ENCODE measurements at places on chromosomes 1 and 21. TPM values are rescaled to one million over a fixed set of nuclear protein-coding genes. Genes with fewer than 3 reads are reported as not detected.

DNA sequence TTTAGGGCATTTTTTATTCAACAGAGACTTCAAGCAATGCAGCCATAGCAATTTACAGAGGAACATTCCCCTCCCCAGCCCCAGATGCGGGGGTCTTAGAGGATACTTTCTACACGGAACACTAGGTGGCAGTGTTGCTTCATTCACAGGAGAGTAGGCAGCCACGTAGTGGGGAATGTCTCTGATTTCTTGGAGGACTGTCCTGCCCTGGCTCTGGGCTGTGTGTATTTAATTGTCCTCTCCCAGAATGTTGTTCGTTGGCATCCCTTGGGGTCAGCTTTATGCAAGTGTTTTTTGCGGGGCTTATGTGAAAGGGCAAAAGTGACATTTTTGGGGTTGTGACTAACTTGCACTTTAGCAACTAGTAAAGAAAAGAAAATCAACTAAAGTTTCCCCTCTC, 96.9 kb downstream of the PAPPA2 start:
- no peaks in the 10 kb centered on the region for H3K36me3 ChIP-seq
- H3K4me1 ChIP-seq = no peaks in the 10 kb centered on the region
- no peak overlapping the region for H3K27ac ChIP-seq
- no peak for DNase-seq
- H3K27me3 ChIP-seq = no peaks in the 10 kb centered on the region
- no peak overlapping the region for H3K4me3 ChIP-seq

DNA sequence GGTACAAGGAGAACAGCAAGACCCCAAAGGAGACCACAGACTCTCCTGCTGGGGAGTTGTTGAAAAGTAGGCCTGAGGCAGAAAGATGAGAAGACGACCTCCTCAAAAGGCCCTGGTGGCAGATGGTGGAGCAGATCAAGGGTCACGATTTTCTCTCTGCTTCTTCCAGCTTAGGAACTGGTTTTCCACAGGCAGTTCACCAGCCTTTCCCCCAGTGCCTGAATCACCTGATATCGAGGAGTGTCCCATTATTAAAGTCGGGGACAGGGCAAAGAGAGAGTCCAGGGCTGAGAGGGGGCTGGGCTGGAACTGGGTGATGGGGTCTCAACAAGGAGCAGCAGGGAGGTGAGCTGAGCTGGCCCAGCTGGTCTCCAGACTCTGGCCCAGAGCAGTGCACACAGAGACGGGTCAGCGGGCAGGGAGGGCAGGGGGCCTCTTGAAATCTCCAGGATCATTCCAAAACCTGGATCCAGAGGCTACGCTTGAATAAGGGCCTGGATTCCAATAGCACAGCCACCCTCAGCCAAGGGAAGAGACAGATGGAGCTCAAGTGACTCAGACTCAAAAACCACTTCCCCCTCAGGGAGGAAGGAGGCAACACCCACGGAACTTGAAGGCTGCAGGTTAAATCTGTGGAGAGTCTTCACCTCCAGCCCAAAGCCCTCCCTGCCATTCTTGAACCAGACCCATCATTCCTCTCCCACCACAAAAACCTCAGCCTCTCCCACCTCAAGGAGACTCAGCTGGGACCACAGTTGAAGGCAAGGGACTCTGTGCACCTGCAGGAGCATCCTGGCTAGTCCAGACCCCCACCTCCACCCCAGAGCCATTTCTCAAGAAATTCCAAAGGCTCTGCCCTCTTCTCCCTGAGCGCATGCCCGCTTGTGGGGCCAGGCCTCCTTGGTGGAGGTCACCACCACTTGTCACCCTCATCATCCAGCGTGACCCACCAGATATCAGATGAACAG, at the start of gene S100A5:
Gene S100A5 (minus strand): TSS at position 541 of the 968 bp plus-strand sequence. CDS start 743 bp downstream, outside the sequence.
- peak within 1 kb of the TSS; percentile 58 for H3K4me3 ChIP-seq
- peaks cover 11% of the 10 kb centered on the region for H3K36me3 ChIP-seq
- H3K27ac ChIP-seq = peak within 1 kb of the TSS; percentile 32
- no peaks in the 10 kb centered on the region for H3K27me3 ChIP-seq

GRCh38 chr1:4684136-4684535, 29.7 kb downstream of the AJAP1 start:
- no peaks in the 10 kb centered on the region for H3K4me1 ChIP-seq
- no peak for DNase-seq
- no peaks in the 10 kb centered on the region for H3K36me3 ChIP-seq
- no peaks in the 10 kb centered on the region for H3K27me3 ChIP-seq
- no peak overlapping the region for H3K27ac ChIP-seq

GRCh38 chr21:42527489-42528158, 14.0 kb downstream of the SLC37A1 start:
- peak overlapping the region; percentile 52 for H3K27ac ChIP-seq
- DNase-seq = peak; percentile 38
- peaks cover 32% of the 10 kb centered on the region for H3K4me1 ChIP-seq
- H3K4me3 ChIP-seq = peak overlapping the region; percentile 52

DNA sequence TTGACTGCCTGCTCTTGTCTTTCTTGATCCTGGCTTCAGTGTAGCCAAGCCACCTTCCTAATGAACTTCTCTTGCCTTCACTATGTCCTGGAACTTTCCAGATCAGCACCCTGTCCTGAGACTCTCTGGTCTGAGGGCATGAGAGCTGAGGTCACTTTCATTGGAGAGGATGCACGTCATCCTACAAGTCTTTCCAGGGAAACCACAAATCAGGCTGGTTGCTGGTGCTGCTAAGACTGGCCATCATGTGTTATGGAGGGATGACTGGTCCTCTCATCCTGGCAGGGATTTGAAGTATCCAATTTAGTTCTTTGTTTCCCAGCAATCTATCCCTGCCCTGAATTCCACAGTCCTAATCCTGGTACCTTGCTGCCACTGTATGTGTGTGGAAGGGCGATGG, 228.6 kb downstream of the GPATCH2 start:
- H3K27me3 ChIP-seq = no peaks in the 10 kb centered on the region
- H3K27ac ChIP-seq = no peak overlapping the region
- no peak for DNase-seq
- no peaks in the 10 kb centered on the region for H3K36me3 ChIP-seq
- no peaks in the 10 kb centered on the region for H3K4me1 ChIP-seq

- no peaks in the 10 kb centered on the region for H3K27me3 ChIP-seq
- H3K4me3 ChIP-seq = no peak overlapping the region
- DNase-seq = no peak
- H3K27ac ChIP-seq = no peak overlapping the region
- H3K4me1 ChIP-seq = peaks cover 15% of the 10 kb centered on the region
Measured at GRCh38 chr1:39003281-39003680, 12.2 kb downstream of the AKIRIN1 start.

DNA sequence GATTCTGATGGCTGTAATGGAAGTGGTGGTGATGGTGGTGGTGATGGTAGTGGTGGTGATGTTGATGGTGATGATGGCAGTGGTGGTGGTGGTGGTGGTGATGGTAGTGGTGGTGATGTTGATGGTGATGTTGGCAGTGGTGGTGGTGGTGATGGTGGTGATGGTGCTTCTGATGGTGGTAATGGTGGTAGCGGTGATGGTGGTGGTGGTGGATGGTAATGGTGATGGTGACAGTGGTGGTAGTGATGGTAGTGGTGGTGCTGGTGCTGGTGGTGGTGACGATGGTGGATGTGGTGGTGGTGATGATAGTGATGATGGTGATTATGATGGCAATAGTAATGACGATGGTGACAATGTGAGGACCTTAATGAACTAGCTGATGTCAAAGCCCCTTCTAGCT, 35.6 kb upstream of the LRRC3 start:
- H3K27ac ChIP-seq = no peak overlapping the region
- no peaks in the 10 kb centered on the region for H3K36me3 ChIP-seq
- H3K27me3 ChIP-seq = no peaks in the 10 kb centered on the region
- DNase-seq = no peak
- no peak overlapping the region for H3K4me3 ChIP-seq
- no peaks in the 10 kb centered on the region for H3K4me1 ChIP-seq

DNA sequence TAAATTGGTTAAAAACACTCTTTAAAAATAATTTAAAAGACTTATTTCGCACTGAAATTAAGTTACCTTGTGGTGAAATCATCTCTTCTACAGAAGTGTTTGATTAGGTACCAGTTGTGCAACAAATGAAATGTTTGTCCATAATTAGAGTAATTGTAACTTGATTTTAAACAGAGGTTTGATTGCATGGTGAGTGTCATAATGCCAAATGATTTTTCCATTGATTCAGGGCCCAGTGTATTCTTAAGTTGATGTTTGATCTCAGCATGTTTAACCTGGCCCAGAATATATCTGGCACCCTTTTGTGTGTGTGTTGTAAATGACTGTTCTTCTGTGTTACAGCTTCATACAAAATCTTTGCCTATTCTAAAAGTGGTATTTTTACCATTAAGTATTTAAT, 28.5 kb downstream of the LRRC8B start:
- peaks cover 10% of the 10 kb centered on the region for H3K4me1 ChIP-seq
- H3K36me3 ChIP-seq = no peaks in the 10 kb centered on the region
- H3K4me3 ChIP-seq = no peak overlapping the region
- no peaks in the 10 kb centered on the region for H3K27me3 ChIP-seq
- H3K27ac ChIP-seq = no peak overlapping the region

DNA sequence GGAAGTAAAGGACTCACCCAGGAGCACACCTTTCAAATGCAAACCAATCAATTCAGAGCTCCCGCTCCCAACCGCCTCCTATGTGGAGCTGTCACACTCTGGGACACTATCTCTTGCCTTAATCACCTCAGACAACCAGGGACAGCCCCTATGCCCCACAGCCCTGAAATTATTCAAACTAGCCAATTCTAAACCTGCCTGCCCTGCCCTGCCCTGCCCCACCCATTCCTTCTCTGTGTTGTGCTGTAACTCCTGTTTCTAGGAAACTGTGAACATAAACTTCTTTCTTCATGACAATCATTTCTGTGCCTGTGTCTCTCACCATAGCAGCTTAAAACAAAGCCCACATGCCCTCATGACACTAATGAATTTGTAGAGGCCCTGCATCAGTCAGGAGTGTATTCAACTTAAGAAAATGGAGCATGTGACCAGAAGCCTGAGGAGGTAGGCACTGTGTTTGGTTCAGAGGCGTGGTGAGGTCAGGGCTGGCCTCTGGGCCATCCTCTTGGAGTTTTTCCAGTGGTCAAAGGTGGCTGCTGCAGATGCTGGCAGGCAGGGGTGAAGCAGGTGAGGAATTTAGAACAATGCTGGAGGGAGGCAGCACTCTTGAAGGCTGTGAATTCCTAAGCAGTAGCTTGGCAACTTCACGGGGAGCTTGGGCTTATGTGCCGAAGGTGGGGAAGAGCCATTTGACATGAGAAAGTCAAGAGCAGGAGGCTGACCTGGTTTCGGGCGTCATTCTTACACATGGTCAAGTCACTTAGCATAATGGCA, 74.5 kb downstream of the RHOU start:
- no peak for DNase-seq
- no peaks in the 10 kb centered on the region for H3K27me3 ChIP-seq
- peaks cover 34% of the 10 kb centered on the region for H3K4me1 ChIP-seq
- no peaks in the 10 kb centered on the region for H3K36me3 ChIP-seq

- no peak for DNase-seq
- H3K4me3 ChIP-seq = no peak overlapping the region
- H3K4me1 ChIP-seq = peaks cover 14% of the 10 kb centered on the region
- no peak overlapping the region for H3K27ac ChIP-seq
Measured at GRCh38 chr1:9207086-9207485, 27.5 kb upstream of the H6PD start.

DNA sequence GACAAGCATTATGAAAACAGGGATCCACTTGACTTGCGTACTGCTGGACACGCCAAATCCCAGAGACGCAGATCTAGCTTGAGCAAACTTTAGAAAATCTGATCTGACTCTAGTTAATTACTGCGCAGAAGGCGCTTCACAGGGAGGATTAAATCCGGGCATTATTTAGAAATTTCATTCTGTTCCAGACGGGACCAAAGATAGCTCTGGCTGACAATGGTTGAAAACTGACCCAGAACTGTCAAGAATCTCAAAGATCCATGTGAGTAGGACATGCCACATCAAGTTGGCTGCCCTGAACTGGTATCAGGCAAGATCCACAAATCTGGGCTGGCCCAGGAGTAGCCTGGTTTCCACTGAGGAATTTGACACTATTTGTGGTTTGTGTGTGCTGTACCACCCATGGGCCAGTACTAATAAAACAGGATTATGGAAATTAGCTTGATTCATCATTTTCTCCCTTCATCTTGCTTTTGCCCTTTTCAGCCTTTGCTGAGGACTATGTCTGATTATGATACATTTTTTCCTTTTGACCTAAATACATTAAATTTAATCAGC, 171.0 kb downstream of the VAV3 start:
- H3K4me3 ChIP-seq = no peak overlapping the region
- H3K36me3 ChIP-seq = no peaks in the 10 kb centered on the region
- no peaks in the 10 kb centered on the region for H3K27me3 ChIP-seq
- H3K27ac ChIP-seq = no peak overlapping the region
- DNase-seq = no peak

- no peaks in the 10 kb centered on the region for H3K4me1 ChIP-seq
- H3K36me3 ChIP-seq = no peaks in the 10 kb centered on the region
- H3K4me3 ChIP-seq = no peak overlapping the region
- no peaks in the 10 kb centered on the region for H3K27me3 ChIP-seq
- H3K27ac ChIP-seq = no peak overlapping the region
- no peak for DNase-seq
Measured at GRCh38 chr1:224880593-224881307, 48.7 kb upstream of the DNAH14 start.

GRCh38 chr1:191368891-191369654, 789.2 kb upstream of the RGS18 start:
- no peaks in the 10 kb centered on the region for H3K36me3 ChIP-seq
- no peak for DNase-seq
- H3K4me3 ChIP-seq = no peak overlapping the region
- H3K27ac ChIP-seq = peak overlapping the region; percentile 12

- no peak for DNase-seq
- peaks cover 5% of the 10 kb centered on the region for H3K4me1 ChIP-seq
- H3K36me3 ChIP-seq = no peaks in the 10 kb centered on the region
- H3K27me3 ChIP-seq = peaks cover 4% of the 10 kb centered on the region
- peak within 1 kb of the TSS; percentile 45 for H3K4me3 ChIP-seq
Measured at GRCh38 chr1:98661544-98662355, at the start of gene SNX7. Gene SNX7 (plus strand): TSS chr1:98661721. CDS start chr1:98661732, 11 bp downstream.

- DNase-seq = no peak
- H3K36me3 ChIP-seq = no peaks in the 10 kb centered on the region
- no peaks in the 10 kb centered on the region for H3K4me1 ChIP-seq
- H3K27me3 ChIP-seq = no peaks in the 10 kb centered on the region
- no peak overlapping the region for H3K27ac ChIP-seq
- no peak overlapping the region for H3K4me3 ChIP-seq
Measured at GRCh38 chr1:170307426-170307825, 161.7 kb downstream of the NTMT2 start.

The CCDC185 gene
- total RNA-seq = not detected

The FBXO2 gene
- total RNA-seq = 1.8 TPM

The PLA2G2F gene
- not detected for total RNA-seq

The DENND2C gene
- 0.75 TPM for total RNA-seq
